T-helper 17 cell (primary cell): ENCODE measurements at places on chromosomes 1 and 21. TPM values are rescaled to one million over a fixed set of nuclear protein-coding genes. Genes with fewer than 3 reads are reported as not detected.

DNA sequence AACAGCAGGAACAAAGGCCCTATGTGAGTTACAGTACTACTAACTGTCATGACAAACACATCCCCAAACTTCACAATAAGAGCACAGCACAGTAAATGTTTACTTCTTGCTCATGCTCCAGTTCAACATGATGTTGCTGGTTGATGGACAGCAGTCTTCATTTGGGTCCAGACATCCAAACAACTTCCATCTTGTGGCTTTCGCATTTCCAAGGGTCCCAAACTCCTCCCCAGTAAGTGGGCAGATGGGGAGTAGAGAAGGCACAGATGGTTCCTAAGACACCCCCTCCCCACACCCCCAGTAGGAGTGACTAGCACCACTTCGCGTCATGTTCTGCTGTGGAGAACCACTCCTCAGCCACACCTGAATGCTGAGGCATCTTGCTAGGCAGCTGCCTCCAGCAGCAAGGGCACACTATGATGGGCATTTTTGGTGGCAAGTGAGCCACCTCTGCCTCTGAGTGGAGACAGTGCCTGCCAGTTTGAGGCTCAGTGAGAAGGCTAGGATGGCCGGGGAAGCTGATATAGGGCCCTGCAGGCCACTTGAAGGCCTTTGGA lies 32.7 kb upstream of the CD2 start:
- DNase-seq: no peak

GRCh38 chr1:170853302-170853701 lies 82.0 kb upstream of the MROH9 start:
- no peak for DNase-seq

DNA sequence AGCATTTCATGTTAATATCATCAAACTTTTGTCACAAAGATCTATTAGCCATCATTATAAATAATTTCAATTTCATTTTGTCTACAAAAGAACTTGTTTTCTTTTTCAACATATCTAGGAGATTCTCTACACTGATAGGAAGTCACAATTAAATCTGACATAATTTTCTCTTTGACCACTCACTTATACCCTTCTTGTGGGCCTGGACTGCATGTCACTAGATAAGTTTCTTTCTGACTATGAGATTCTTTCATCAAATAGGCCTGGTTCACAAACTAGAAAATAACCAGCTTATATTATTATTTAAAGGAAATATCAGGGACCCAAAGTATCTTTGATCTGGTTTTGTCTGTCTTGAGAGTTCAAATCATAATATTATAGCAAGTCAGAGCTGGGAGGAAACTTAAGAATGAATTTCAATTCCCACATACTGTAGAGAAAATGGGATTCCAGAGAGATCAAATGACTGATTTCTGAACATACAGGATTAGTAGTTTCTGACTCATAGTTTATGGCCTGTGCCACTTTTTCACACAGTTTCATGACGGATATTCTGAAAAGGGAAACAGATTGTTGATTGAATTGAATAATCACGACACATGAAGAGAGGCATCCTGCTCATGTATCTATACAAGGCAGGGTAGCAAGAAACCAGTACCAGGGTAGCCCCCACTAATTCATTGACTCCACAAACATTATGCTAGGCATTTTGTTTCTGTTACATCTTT lies 355.8 kb downstream of the GPATCH2 start:
- DNase-seq: no peak

- DNase-seq: no peak
These were observed 81.3 kb downstream of the NEK7 start for GRCh38 chr1:198238121-198238520.

The CRYBG2 gene
- 1.2 TPM for total RNA-seq

The TFF2 gene
- not detected for total RNA-seq
